ENCODE measurements at places on chromosomes 11 and 22. TPM values are rescaled to one million over a fixed set of nuclear protein-coding genes. Genes with fewer than 3 reads are reported as not detected.

The BBOX1 gene
- total RNA-seq, result 0.24 TPM

The SLC6A5 gene
- 1.5 TPM for total RNA-seq

The COPB1 gene
- 83.5 TPM for total RNA-seq

The KCTD14 gene
- total RNA-seq, result 1.4 TPM

The TFIP11 gene
- 51.3 TPM for total RNA-seq

The SHANK2 gene
- total RNA-seq, result 8.0 TPM

The BEST1 gene
- 33.4 TPM for total RNA-seq

DNA sequence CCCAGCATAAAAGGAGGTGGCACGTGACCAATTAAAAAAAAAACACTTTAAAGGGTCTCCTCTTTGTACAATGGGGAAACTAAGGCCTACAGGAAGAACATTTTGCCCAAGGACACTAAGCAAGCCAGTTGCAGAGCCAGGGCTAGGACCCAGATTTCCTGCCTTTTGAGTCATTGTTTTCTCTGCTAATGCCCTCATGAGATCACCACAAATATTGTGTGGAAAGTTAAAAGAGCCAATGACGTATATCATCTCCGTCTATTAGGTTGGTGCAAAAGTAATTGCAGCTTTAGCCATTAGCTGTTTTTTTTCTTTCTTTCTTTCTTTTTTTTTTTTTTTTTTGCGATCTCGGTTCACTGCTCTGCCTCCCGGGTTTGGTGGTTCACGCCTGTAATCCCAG lies 24.1 kb upstream of the LRRC32 start:
- no peaks in the 10 kb centered on the region for H3K36me3 ChIP-seq
- no peaks in the 10 kb centered on the region for H3K4me1 ChIP-seq
- H3K27ac ChIP-seq, result no peak overlapping the region
- no peak for DNase-seq
- H3K4me3 ChIP-seq, result no peak overlapping the region

GRCh38 chr11:55697817-55698216 lies 35.8 kb downstream of the OR4C6 start:
- no peak overlapping the region for H3K27ac ChIP-seq
- no peaks in the 10 kb centered on the region for H3K27me3 ChIP-seq
- no peak overlapping the region for H3K4me3 ChIP-seq
- H3K36me3 ChIP-seq, result no peaks in the 10 kb centered on the region
- no peaks in the 10 kb centered on the region for H3K4me1 ChIP-seq
- DNase-seq, result no peak

DNA sequence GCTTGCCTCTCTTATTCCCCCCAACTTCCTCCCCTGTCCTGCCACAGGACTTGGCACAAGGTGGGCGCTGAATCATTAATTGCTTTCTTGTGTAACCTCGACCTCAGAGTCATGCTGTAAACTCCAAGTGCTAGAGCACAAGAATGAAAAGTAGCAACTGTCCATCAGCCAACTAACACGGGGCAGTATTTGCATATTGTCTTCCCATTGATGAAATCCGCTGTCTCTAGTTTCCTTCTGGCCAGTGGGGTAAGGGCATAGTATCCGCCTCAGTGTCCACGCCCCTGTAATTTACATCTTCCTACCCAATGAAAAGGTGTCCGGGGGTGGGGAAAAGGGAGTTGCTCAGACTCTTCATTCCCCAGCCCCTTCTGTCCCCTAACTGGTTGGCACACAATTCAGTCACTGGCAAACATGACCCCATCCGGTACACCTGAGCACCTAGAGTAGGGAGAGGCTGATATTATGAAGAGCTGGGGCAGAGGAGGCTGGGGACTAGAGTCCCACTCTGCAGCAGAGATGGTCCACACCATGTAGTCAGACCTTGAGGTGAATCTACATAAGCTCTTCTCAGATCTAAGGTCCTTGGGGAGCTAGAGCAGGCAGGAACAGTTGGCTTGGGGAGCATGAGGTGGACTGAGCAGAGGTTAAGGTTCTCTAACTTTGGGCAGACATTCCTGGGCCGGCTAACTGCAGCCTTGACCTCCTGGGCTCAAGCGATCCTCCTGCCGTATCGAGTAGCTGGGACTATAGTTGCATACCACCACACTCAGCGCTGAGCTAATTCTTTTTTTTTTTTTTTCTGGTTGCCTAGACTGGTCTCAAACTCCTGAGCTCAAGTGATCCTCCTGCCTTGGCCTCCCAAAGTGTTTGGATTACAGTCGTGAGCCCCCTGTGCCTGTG lies 6.8 kb upstream of the GGA1 start:
- H3K27ac ChIP-seq, result no peak overlapping the region
- H3K36me3 ChIP-seq, result no peaks in the 10 kb centered on the region
- H3K4me3 ChIP-seq, result no peak overlapping the region
- no peaks in the 10 kb centered on the region for H3K27me3 ChIP-seq

GRCh38 chr11:103433386-103434072 lies 324.3 kb downstream of the DYNC2H1 start:
- H3K27me3 ChIP-seq, result no peaks in the 10 kb centered on the region
- no peaks in the 10 kb centered on the region for H3K36me3 ChIP-seq
- H3K27ac ChIP-seq, result no peak overlapping the region
- no peak overlapping the region for H3K4me3 ChIP-seq
- DNase-seq, result no peak

- H3K27ac ChIP-seq, result no peak overlapping the region
- DNase-seq, result no peak
- no peak overlapping the region for H3K4me3 ChIP-seq
- H3K27me3 ChIP-seq, result no peaks in the 10 kb centered on the region
- no peaks in the 10 kb centered on the region for H3K4me1 ChIP-seq
- H3K36me3 ChIP-seq, result no peaks in the 10 kb centered on the region
Observed at GRCh38 chr22:42655693-42656092, 6.5 kb upstream of the CYB5R3 start.

- H3K36me3 ChIP-seq, result no peaks in the 10 kb centered on the region
- H3K27me3 ChIP-seq, result no peaks in the 10 kb centered on the region
- no peak for DNase-seq
- H3K4me1 ChIP-seq, result no peaks in the 10 kb centered on the region
Observed at GRCh38 chr11:75716659-75717058, 979 bp upstream of the MOGAT2 start.

DNA sequence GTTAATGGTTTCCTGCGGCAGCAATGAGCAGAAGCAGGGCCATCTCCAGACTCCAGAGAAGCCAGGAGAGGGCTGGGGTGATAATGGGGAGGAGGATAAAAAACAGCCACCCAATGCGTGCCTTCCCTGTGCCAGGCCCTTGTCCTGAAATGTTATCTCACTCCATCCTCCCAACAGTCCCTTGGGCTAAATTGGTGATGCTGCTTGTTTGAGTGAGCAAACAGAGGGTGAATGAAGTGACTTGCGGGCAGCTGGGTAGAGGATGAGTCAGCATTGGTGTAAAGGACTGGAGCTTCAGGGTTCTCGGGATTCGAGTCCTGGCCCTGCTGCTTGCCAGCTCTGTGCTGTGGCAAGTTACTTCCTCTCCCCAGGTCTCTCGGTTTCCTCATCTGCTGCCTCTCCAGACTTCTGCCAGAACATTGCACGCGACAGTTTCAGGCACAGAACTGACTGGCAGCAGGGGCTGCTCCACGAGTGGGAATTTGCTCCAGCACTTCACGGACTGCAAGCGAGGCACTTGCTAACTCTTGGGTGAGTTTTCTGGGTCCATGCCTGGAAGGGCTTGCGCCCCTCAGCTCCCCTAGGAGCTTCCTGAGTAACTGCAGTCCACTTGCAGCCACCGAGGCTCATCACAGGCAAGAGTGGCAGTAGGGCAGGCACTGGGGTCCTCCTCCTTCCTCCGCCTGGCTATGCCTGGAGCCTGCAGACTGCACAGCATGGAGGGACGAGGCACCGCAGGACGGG lies at the start of gene P2RY6:
Gene P2RY6, plus strand, starts transcription at position 403 of the 744 bp plus-strand sequence. CDS start 24,181 bp downstream, outside the sequence.
- H3K4me1 ChIP-seq, result no peaks in the 10 kb centered on the region
- no peak within 1 kb of the TSS for H3K4me3 ChIP-seq
- no peaks in the 10 kb centered on the region for H3K36me3 ChIP-seq
- H3K27me3 ChIP-seq, result no peaks in the 10 kb centered on the region
- DNase-seq, result no peak
- no peak within 1 kb of the TSS for H3K27ac ChIP-seq

- no peaks in the 10 kb centered on the region for H3K36me3 ChIP-seq
- no peaks in the 10 kb centered on the region for H3K4me1 ChIP-seq
- no peak overlapping the region for H3K4me3 ChIP-seq
- no peak for DNase-seq
Observed at GRCh38 chr22:22036588-22036987, 54.0 kb upstream of the TOP3B start.

DNA sequence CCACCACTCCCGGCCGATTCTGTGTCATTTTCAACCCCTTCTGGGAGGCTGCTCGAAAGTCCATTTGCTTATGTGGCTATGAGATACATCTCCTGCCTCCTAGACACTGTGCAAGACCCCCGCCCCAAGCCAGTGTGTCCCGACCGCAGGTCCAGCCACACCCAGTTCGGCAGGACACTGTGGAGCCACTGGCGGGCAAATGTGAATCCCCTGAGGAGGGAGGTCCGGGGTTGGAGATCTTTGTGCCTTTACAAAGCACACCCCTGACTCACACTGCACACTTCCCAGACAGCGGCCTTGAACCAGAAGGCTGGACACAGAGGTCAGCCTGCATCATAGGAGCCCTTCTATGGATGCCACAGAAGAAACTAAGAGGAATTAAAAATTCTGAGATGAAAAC lies 17.4 kb downstream of the FXYD6 start:
- H3K36me3 ChIP-seq, result no peaks in the 10 kb centered on the region
- DNase-seq, result no peak
- no peaks in the 10 kb centered on the region for H3K27me3 ChIP-seq

GRCh38 chr22:43820651-43821305 lies 8.7 kb upstream of the EFCAB6 start:
- H3K4me1 ChIP-seq, result no peaks in the 10 kb centered on the region
- no peak for DNase-seq
- no peaks in the 10 kb centered on the region for H3K36me3 ChIP-seq

- no peaks in the 10 kb centered on the region for H3K4me1 ChIP-seq
- no peaks in the 10 kb centered on the region for H3K36me3 ChIP-seq
- no peak for DNase-seq
- H3K27ac ChIP-seq, result no peak overlapping the region
- no peaks in the 10 kb centered on the region for H3K27me3 ChIP-seq
- no peak overlapping the region for H3K4me3 ChIP-seq
Observed at GRCh38 chr11:88464528-88464927, 127.0 kb upstream of the CTSC start.

DNA sequence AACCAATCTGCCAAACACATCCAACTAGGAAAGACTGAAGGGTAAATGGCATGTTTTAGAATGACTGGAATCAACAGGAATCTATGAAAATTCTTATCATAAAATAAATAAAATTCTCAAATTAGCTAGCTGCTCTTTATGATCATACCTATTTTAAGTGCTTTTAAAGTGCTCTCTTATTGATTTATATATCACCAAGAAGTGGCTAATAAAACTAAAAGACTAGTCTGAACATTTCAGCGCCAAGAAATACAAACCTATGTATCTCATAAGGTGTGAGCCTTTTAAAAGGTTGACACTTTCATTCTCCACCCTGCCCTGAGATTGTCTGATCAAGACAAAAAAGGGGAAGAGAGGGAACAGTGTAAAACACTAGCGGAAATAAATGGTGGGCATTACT lies 136.8 kb upstream of the ARHGAP42 start:
- no peaks in the 10 kb centered on the region for H3K27me3 ChIP-seq
- no peak overlapping the region for H3K27ac ChIP-seq
- no peaks in the 10 kb centered on the region for H3K36me3 ChIP-seq
- DNase-seq, result no peak

- no peaks in the 10 kb centered on the region for H3K36me3 ChIP-seq
- H3K27ac ChIP-seq, result no peak overlapping the region
- H3K4me1 ChIP-seq, result peaks cover 6% of the 10 kb centered on the region
- no peak for DNase-seq
- no peaks in the 10 kb centered on the region for H3K27me3 ChIP-seq
Observed at GRCh38 chr22:42199025-42199424, 68.4 kb upstream of the CYP2D6 start.

GRCh38 chr11:106137758-106138157 lies 60.3 kb downstream of the AASDHPPT start:
- no peaks in the 10 kb centered on the region for H3K36me3 ChIP-seq
- no peak for DNase-seq
- H3K27me3 ChIP-seq, result no peaks in the 10 kb centered on the region
- H3K4me1 ChIP-seq, result peaks cover 2% of the 10 kb centered on the region

- H3K27me3 ChIP-seq, result no peaks in the 10 kb centered on the region
- DNase-seq, result no peak
- no peaks in the 10 kb centered on the region for H3K36me3 ChIP-seq
- peaks cover 93% of the 10 kb centered on the region for H3K4me1 ChIP-seq
- no peak overlapping the region for H3K4me3 ChIP-seq
- H3K27ac ChIP-seq, result peak overlapping the region; percentile 61
Observed at GRCh38 chr11:75342966-75343870, 8.2 kb downstream of the ARRB1 start.

DNA sequence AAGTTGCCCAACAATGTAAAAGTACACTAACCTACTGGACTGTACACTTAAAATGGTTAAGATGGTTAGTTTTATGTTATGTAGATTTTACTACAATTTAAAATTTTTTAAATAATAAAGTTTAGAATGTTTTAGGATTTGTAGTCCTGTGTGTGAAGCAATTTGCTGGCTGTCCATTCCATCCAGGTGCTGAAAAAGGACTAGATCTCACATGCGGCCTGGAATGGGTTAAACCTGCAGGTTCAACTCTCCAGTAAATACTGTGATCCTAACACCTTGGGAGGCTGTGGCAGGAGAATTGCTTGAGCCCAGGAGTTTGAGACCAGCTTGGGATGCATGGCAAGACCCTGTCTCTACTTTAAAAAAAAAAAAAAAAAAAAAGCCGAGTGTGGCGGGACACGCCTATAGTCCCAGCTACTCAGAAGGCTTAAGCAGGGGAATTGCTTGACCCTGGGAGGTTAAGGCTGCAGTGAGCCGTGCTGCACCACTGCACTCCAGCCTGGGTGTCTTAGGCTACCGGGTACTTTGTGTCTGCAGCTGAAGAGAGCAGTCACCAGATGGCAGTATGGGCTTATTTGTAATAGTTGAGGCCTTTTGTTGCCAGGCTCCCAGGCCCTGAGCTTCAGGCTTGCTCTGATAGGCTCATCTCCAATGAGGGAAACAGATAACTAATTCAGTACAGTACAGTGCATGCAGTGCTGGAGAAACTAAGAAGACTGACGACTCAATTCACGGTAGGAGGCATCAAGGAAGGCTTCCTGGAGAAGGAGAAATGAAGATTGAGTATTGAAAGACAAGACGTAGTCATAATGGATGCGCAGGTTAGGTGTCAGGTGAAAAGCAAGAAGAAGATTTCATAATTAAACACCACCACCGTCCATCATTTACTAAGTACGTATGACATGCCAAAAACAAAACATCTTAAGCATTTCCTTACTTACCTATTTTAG lies 64.7 kb upstream of the ASPHD2 start:
- H3K27me3 ChIP-seq, result no peaks in the 10 kb centered on the region
- peak; percentile 87 for DNase-seq
- H3K36me3 ChIP-seq, result no peaks in the 10 kb centered on the region
- H3K4me1 ChIP-seq, result no peaks in the 10 kb centered on the region

Data from testis (tissue), 5 donors.